Bronchus fibroblast of lung (primary cell): ENCODE measurements at places on chromosomes 13 and 19. TPM values are rescaled to one million over a fixed set of nuclear protein-coding genes. Genes with fewer than 3 reads are reported as not detected.

FCER2 gene
- not detected in 2 replicates for total RNA-seq

ANKRD24 gene
- 0.15 and 2.0 TPM in 2 replicates for total RNA-seq

C19orf73 gene
- 2.2 and 3.3 TPM in 2 replicates for total RNA-seq

PPAN gene
- total RNA-seq: 33.3 and 39.4 TPM in 2 replicates

CAPN12 gene
- total RNA-seq: 0.50 and 1.5 TPM in 2 replicates

HSD11B1L gene
- total RNA-seq: 12.4 and 13.1 TPM in 2 replicates

ANGPTL4 gene
- 0.17 and 0.59 TPM in 2 replicates for total RNA-seq

IQCN gene
- 0.30 and 0.50 TPM in 2 replicates for total RNA-seq

UGGT2 gene
- 16.1 and 30.4 TPM in 2 replicates for total RNA-seq

MADCAM1 gene
- total RNA-seq: 0.50 TPM in 1 of 2 replicates, not detected in the other

PSG7 gene
- total RNA-seq: not detected in 2 replicates

ZNF709 gene
- 1.2 and 1.8 TPM in 2 replicates for total RNA-seq

NLRP9 gene
- not detected in 2 replicates for total RNA-seq

KANK2 gene
- 168 and 234 TPM in 2 replicates for total RNA-seq

F10 gene
- total RNA-seq: 9.4 and 12.0 TPM in 2 replicates

ZSCAN1 gene
- not detected in 2 replicates for total RNA-seq

MISP gene
- under 0.01 TPM in 1 of 2 replicates, not detected in the other for total RNA-seq

ZNF560 gene
- total RNA-seq: 0.67 and 1.0 TPM in 2 replicates

LAIR2 gene
- total RNA-seq: not detected in 2 replicates

VN1R4 gene
- not detected in 2 replicates for total RNA-seq

ZNF540 gene
- 0.30 and 0.50 TPM in 2 replicates for total RNA-seq

ZNF428 gene
- 30.8 and 35.3 TPM in 2 replicates for total RNA-seq

LILRA2 gene
- not detected in 2 replicates for total RNA-seq

ATP8B3 gene
- 4.6 and 5.5 TPM in 2 replicates for total RNA-seq

GRIN3B gene
- 0.17 and 3.1 TPM in 2 replicates for total RNA-seq

CEACAM19 gene
- 2.7 and 3.3 TPM in 2 replicates for total RNA-seq

SYCN gene
- not detected in 2 replicates for total RNA-seq

ATP13A1 gene
- total RNA-seq: 39.8 and 49.5 TPM in 2 replicates

HSD17B14 gene
- total RNA-seq: 2.7 and 6.5 TPM in 2 replicates

OR7A5 gene
- total RNA-seq: not detected in 2 replicates

CEACAM16 gene
- total RNA-seq: not detected in 2 replicates

IGFL1 gene
- total RNA-seq: not detected in 2 replicates

ATP4A gene
- total RNA-seq: not detected in 2 replicates

CSNK1G2 gene
- total RNA-seq: 63.7 and 75.5 TPM in 2 replicates
